ENCODE measurements at places on chromosomes 1 and 21.

DNA sequence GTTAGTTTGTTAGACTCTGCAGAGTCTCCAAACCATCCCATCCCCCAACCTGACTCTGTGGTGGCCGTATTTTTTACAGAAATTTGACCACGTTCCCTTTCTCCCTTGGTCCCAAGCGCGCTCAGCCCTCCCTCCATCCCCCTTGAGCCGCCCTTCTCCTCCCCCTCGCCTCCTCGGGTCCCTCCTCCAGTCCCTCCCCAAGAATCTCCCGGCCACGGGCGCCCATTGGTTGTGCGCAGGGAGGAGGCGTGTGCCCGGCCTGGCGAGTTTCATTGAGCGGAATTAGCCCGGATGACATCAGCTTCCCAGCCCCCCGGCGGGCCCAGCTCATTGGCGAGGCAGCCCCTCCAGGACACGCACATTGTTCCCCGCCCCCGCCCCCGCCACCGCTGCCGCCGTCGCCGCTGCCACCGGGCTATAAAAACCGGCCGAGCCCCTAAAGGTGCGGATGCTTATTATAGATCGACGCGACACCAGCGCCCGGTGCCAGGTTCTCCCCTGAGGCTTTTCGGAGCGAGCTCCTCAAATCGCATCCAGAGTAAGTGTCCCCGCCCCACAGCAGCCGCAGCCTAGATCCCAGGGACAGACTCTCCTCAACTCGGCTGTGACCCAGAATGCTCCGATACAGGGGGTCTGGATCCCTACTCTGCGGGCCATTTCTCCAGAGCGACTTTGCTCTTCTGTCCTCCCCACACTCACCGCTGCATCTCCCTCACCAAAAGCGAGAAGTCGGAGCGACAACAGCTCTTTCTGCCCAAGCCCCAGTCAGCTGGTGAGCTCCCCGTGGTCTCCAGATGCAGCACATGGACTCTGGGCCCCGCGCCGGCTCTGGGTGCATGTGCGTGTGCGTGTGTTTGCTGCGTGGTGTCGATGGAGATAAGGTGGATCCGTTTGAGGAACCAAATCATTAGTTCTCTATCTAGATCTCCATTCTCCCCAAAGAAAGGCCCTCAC, at the start of gene OLIG2:
TSS of gene OLIG2 (plus strand) at position 447 of the 954 bp plus-strand sequence. CDS start 928 bp downstream, outside the sequence.
- DNase-seq = no peak

DNA sequence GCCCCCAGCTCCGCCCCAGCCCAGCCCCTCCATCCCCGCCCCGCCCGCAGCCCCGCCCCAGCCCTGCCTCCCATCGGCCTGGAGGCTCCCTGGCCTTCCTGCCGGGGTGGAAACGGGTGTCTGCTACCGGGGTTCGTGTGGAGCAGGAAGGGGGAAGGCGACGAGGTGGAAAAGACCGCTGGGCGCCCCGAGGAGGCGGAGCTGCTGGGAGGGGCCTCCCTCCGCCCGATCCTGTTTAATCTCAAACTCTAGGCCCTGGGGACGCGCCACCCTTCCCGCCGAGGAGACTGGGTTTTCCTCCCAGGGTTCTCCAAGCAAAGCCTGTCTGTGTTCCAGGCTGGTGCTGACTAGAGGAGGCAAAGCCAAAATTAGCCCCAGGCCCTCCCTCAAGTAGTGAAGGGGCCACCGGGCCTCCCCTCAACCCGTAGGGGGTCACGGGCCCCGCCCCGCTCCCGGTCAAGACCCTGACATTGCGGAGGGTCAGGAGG, 16.2 kb upstream of the TTLL10 start:
- peak; percentile 87 for DNase-seq

DNA sequence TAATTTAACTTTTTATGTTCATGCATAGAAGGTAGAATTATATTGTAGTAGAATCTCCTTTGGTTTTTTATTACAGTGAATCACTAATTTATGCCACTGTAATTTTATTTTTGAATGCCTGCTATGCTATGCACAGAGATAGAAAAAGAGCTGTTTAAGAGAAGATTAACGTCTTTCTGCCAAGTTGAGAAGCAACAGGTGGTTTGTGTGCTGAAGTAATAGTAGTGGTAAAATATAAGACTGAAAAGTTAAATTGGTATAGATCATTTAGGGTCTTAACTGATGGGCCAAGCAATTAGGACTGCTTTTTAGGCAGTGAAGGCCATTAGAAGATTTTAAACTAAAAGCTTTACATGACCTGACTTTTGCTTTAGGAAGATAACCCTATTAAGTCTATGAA, 115.1 kb downstream of the SYT14 start:
- no peak for DNase-seq

- DNase-seq = no peak
Observed at GRCh38 chr1:156372265-156372586, 3.2 kb downstream of the RHBG start.

DNA sequence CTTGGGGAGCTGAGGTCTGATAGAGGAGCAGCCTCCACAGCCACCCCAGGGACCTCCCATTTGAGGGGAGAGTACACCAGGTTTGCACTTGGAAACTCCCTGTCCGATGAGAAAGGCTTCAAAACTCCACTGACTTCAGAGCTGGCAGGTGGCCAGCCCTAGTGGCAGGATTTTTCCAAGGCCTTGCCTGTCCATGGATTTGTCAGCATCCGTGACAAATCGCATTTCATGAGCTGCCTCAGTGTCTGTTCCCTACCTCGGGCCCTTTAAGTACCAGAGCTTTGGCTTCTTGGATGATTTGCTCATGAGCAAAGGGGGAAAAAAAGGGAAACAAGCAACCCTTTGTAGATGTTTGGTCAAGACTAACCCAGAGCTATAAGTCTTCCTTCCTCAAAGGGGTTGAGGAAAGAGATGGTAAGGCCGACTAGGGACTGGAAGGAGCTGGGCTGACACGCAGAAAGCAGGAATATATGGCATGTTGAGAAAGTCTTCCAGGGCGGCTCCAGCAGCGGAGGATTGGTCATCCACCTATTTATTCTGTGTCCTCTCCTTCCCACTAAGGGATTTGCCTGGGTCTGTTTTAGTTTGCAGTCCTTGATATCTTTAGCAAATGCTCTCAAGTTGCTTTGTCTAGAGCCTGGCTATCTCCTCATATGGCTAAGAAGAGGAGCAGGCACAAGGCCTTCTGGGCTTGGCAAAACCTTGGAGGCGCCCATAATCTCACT, 2.7 kb upstream of the HSPG2 start:
- peak; percentile 97 for DNase-seq

GRCh38 chr1:25487628-25488027, 55.8 kb upstream of the LDLRAP1 start:
- DNase-seq = no peak

GRCh38 chr1:28521502-28522164, 15.8 kb downstream of the RCC1 start:
- DNase-seq = no peak

- no peak for DNase-seq
Observed at GRCh38 chr1:52195161-52195560, 53.3 kb downstream of the ZFYVE9 start.

DNA sequence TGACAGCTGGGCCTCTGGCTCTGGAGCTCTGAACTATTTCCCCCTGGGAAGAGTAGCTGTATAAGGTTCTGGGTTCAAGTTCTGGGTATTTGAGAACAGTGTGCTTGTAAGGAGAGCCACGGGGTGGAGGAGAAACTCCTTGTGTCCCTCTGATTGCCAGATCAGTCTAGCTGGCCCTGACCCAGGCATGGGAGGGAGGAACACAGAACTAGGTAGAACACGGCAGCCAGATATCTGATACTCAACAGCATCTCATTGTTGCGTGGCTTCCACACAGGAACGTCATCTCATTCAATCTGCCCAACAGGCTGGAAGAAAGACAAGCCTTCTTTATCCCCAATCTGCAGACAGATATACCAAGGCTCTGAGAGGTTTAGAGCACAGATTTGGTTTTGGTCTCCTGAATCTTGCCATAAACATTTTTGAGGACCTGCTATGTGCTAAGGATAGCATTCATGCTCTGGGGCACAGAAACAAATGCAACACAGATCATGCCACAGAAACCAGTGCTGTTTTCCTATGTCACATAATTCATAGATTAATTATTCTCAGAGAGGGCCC, 83.8 kb downstream of the PLXNA2 start:
- DNase-seq = no peak

DNA sequence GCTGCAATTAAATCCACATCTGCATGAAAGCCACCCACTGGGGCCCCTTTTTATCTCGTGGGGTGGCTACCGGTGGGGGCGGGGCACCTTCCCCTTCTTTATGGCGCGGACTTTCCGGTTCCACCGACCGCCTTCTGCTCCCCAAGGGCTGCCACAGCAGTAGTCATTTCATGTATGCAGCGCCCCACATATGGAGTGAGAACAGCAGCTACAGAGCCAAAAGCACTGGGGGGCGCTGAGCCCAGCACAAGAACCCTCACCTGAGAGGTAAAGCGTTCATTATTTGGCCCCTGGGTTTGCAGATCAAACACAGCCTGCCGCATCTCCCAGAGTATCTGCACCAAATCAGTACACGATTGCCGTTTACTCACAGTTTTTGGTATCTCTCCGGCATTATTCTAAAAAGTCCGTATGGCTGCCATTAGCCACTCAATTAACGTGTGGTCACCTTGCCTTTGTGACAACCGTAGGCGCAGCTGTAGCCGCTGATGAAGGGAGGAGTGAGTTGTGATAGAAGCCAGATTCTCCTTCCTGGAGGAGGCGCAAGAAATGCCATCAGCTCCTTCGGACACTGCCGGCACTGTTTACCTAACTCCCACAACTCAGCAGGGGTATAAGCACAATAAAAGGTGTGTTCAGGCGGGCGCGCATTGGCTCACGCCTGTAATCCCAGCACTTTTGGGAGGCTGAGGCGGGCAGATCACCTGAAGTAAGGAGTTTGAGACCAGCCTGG, 30.4 kb upstream of the CR2 start:
- DNase-seq = no peak

GRCh38 chr1:167880580-167881021, 33.3 kb downstream of the ADCY10 start:
- peak; percentile 64 for DNase-seq

DNA sequence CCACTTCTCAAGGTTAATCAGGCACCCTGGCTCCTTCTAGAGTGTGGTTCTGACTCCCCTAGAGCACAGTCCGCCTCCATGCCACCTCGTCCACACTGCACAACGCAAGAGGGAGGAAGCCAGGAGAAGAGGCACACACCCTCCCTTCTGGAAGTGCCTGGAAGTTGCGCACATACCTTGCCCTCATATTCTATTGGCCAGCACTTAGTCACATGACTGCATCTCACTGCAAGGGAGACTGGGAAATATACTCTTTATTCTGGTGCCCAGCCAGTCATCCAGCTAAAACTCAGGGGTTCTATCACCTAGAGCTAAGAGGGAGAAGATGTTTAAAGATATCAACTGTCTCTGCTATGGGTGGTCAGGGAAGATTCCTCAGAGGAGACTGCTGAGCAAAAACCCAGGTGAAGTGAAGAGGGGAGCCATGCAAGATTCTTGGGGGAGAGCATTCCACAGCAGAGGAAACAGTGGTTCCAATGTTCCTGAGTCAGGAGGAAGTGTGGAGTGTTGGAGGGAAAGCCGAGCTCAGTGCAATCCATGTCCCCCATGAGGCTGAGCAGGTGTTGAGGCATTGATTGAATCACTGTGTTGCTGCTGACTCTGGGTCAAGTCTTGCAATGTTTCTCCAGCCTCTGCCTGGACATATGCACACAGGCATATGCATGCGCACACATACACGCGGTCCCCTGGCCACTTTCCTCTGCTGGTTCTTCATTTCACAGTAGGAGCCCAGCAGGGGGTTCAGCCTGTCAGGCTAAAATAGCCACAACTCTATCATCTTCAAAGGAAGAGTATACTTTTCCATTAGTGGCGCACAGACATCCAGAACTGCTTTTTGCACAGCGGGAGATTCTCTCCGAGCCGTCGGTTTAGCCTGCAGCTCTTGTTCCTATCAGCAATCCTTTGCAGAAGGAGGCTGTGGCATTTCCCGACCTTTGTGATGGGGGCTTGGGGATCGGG, 22.3 kb upstream of the KLHDC7A start:
- no peak for DNase-seq

- DNase-seq = no peak
Observed at GRCh38 chr1:40662151-40662550, 3.3 kb downstream of the RIMS3 start.

DNA sequence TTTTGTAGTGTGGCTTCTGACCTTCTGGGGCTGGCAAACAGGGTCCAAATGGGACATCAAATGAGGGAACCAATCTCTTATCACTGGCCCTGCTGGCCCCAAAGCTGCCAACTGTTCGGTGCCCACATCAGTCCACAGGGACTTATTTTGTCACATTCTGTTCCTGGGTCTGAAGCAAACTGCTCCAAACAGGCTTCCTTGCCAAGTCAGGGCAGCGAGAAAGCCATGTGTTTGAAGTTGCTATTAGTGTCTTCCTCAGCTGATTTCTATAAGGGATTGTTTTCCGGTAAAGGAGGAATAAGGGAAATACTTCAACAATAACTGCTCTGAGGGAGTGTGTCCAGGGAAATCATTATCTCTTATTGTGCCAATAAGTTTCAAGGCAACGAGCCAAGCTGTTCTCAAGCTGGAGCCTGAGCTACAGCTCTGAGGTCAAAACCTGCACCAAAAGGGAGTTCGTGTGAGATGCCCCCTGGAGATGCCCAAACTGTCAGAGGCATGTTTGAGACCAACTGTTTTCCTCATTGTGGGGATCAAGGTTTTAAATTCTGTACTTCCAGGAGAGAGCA, 381.4 kb upstream of the PROX1 start:
- no peak for DNase-seq

Data from fibroblast of the aortic adventitia (primary cell).